ENCODE measurements at places on chromosomes 7 and 10. TPM values are rescaled to one million over a fixed set of nuclear protein-coding genes. Genes with fewer than 3 reads are reported as not detected.

The CCDC146 gene
- total RNA-seq = 0.46 TPM

The ADAM12 gene
- total RNA-seq = 0.91 TPM

The SPACDR gene
- 0.32 TPM for total RNA-seq

The KBTBD2 gene
- total RNA-seq = 62.9 TPM

The OR2A7 gene
- not detected for total RNA-seq

The CHN2 gene
- total RNA-seq = under 0.01 TPM

The PKD2L1 gene
- not detected for total RNA-seq

The HTR7 gene
- total RNA-seq = 0.32 TPM

The RASSF4 gene
- total RNA-seq = 4.5 TPM

The SOSTDC1 gene
- not detected for total RNA-seq

The LRRD1 gene
- under 0.01 TPM for total RNA-seq

The AZGP1 gene
- not detected for total RNA-seq

The TAS2R41 gene
- not detected for total RNA-seq

The LIPN gene
- not detected for total RNA-seq

The TMEM273 gene
- total RNA-seq = 9.7 TPM

The ECHS1 gene
- 74.7 TPM for total RNA-seq

The MRPS17 gene
- total RNA-seq = 33.3 TPM

The FGFBP3 gene
- total RNA-seq = 0.30 TPM

The SGMS1 gene
- total RNA-seq = 45.0 TPM

The VWA2 gene
- total RNA-seq = not detected

The KCND2 gene
- total RNA-seq = 0.32 TPM

The DNAH11 gene
- total RNA-seq = 3.0 TPM

The EPO gene
- total RNA-seq = not detected

The ANKRD26 gene
- 8.4 TPM for total RNA-seq

The C10orf62 gene
- not detected for total RNA-seq

Measured in epithelial cell of umbilical artery (primary cell).